MM.1S (cell line): ENCODE measurements at places on chromosomes 11 and 22.

- no peak for DNase-seq
Measured at GRCh38 chr11:25943031-25943430, 388.9 kb upstream of the ANO3 start.

GRCh38 chr11:804599-804964 lies 449 bp downstream of the PIDD1 start:
- DNase-seq = no peak

GRCh38 chr11:88340366-88340935 lies 2.9 kb upstream of the CTSC start:
- no peak for DNase-seq

DNA sequence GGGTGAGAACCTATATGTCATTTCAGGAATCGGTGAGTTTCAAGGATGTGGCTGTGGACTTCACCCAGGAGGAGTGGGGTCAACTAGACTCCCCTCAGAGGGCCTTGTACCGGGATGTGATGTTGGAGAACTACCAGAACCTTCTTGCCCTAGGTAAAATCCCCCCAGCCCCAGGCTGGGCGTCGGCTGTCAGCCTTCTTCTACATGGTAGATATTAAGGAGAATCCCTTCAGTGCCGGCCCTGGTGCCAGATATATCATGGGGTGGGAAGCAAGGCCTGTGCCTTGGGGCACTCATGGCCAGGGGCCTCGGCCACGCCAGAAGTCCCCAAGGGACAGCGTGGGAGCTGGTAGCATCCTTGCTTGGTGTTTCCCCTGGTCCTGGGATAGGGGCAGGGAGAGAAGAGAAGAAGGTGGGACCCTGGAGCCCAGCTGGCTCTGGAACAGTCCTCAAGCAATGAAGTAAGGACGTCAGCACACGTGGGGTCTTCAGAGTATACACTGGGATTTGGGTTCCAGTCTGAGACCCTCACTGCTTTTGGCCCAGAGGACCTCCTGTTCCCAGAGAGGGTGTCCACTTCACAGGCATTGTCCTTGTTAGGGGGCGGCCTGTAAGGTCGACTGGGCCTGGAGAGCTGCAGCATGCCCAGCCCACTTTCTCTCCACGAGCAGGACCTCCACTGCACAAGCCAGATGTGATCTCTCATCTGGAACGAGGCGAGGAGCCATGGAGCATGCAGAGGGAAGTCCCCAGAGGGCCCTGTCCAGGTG lies 6.8 kb downstream of the ZNF74 start:
- DNase-seq = no peak

- DNase-seq = peak; percentile 51
Measured at GRCh38 chr11:101127197-101127698, 2.4 kb downstream of the PGR start.

DNA sequence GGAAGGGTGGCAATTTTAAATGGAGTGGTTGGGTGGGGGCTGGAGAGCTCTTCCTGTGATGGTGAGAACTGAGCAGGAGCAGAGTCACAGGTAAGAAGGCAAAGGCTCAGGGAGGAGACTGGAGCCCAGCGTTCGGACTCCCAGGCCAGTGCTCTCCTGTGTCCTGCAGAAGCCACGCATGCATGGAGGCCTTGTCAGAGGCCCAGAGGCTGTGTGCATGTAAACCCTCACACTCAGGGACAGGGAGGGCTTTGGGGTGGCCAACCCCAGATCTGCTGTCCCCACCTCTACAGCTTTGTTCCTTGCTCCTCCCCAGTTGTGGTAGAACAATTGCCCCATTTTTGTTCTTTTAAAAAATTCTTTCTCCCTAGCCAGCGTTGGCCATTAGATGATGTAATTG lies 130.4 kb upstream of the PARVA start:
- no peak for DNase-seq

GRCh38 chr22:23684561-23685031 lies 6.2 kb upstream of the RGL4 start:
- no peak for DNase-seq

- DNase-seq = no peak
Measured at GRCh38 chr11:114162719-114163123, 103.2 kb downstream of the ZBTB16 start.

- no peak for DNase-seq
Measured at GRCh38 chr11:69137151-69137844, 18.4 kb upstream of the SMIM38 start.

GRCh38 chr22:41913842-41914534 lies 886 bp downstream of the SHISA8 start:
- DNase-seq = no peak

GRCh38 chr11:116037861-116038260 lies 533.6 kb upstream of the CADM1 start:
- DNase-seq = no peak
